ENCODE measurements at places on chromosomes 11 and 22.

DNA sequence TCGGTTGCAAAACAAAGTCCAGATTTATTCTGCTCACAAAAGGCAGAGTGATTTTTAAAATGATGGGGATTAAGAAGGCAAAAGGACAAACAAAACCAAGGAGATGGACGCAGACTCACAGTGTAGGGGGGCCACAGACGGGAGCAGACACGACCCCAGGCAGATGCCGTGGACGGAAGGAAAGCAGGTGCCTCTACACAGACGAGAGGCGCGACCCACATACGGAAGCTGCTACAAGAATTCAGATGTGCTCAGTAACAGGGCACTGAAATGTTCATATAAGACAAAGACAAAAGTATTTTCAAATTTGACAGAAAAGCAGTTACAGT, 148.9 kb downstream of the BRD1 start:
- DNase-seq: no peak

GRCh38 chr11:28963187-28963586, 855.0 kb downstream of the METTL15 start:
- DNase-seq: peak; percentile 69

- no peak for DNase-seq
Measured at GRCh38 chr22:50361688-50362087, 18.6 kb downstream of the PPP6R2 start.

DNA sequence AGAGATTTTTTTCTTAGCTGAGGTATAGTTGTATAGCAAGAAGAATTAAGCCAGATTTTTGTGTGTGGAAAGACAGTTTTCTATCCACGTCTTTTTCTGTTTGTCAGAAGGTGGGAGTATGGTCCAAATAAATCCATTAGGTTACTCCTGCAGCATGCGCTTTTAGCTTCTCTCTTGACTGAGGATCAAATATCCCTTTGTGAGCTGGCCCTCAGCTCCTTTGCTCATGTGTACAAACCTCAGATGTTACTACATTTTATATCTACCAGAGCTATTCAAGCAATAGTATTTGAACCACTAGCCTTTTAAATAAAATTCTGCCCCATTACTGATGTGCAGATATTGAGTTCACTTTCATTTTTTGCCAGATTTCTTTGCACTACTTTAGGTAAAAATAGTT, 8.8 kb upstream of the SIDT2 start:
- DNase-seq: no peak

DNA sequence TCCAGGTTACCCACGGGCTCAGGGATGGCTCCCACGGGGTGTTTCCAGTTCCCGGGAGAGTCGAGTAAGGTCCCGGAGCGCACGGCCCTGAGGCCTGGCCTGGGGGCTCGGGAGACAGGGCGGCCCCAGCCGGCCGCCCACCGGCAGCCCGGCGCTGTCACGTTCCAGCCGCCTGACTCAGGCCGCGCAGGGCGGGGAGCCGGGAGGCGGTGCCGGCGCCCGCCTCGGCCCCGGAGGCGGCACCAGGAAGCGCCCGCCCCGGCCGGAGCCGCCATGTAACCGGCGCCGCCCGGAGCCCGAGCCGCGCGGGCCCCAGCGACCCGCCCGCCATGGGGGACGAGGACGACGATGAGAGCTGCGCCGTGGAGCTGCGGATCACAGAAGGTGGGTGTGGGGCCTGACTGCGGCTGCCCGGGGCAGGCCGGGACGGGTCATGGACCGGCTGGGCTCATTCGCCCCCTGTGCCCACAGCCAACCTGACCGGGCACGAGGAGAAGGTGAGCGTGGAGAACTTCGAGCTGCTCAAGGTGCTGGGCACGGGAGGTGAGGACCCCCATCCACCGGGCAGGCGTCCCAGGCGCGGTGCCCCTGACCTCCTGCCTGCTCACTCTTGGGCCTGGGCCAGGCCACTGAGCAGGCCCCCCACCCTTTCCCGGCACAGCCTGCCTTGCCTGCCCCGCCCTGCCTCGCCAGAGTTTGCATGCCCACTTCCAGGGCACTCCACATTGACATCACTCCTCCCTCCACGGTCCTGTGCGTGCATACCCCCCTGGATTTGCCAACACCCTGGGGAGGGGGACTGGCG, at the start of gene RPS6KA4:
TSS of gene RPS6KA4 (plus strand) at position 256 of the 805 bp plus-strand sequence. CDS start at position 330, 74 bp downstream.
- peak; percentile 50 for DNase-seq

- peak; percentile 57 for DNase-seq
Measured at GRCh38 chr22:35561796-35562526, 21.3 kb downstream of the RASD2 start.

GRCh38 chr11:118530180-118530682, 761 bp upstream of the TMEM25 start:
- DNase-seq: peak; percentile 6

GRCh38 chr11:30454111-30454510, 131.2 kb downstream of the ARL14EP start:
- DNase-seq: no peak

GRCh38 chr11:104798789-104799188, 99.5 kb downstream of the CASP12 start:
- DNase-seq: no peak

- DNase-seq: peak; percentile 99
Measured at GRCh38 chr22:42079319-42080251, at the start of gene SMDT1. TSS of gene SMDT1 (plus strand) at chr22:42079700. CDS start at chr22:42079769, 69 bp downstream.

DNA sequence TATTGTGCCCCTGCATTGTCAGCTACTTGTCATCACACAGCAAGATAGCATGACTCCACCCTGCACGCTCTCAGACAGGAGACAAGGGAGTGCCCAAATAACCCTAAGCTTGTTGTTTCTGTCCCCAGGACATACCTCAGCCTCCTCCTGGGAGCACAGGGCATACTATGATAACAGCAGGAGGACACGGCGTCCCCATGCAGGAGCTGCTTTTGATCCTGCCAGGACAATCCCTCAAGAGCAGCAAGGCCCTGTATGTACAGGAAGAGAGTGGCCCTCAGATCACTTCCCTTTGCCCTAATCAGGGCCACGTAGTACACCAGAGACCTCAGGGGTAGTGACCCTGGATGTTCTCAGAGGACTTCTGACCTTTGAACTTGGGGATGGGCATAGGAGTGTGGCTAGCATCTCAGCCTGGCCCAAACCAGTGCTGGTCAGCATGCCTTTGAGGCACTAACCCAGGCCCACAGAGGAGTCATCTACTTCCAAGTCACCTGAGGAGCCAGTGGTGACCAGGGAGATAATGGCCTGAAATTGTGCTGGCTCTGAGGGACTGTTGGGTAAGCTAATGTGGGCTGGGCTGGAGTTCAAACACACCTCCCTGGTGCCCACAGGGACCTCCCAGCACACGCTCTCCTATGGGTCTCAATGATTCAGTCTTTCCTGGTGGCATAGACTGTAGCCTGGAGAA, 9.2 kb downstream of the APOA4 start:
- peak; percentile 33 for DNase-seq

DNA sequence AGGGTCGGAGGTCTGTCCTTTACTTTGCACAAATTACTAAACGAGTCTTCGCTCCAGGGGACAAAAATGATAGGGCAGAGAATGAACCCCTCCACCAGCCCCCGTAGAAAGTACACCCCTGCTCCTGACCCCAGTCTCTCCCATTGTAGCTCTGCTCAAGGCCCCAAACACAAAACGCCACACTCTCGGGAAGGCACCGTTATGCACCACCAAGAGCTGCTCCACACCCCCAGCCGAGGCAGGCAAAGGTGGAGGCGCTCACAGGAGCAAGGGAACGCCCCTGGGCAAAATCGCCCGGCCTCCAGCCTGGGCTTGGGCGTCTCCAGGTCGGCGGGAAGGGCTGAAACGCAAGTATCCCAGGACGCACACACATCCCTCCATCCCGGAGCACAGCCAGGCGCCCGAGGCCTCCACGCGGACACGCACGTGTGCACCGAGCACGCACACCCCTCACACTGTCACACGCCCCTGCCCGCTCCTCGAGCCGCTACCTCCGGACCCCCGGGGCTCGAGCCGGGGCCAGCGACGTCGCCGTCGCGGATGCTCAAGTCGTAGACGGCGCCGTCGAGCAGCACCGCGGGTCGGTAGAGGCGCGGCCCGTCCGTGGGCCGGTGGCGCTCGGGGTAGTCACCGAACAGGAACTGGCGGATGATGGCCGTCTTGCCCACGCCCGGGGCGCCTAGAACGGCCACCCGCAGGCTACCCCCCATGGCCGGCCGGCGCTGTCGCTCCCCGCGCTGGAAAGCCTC, 786 bp downstream of the RASL10A start:
- DNase-seq: no peak

DNA sequence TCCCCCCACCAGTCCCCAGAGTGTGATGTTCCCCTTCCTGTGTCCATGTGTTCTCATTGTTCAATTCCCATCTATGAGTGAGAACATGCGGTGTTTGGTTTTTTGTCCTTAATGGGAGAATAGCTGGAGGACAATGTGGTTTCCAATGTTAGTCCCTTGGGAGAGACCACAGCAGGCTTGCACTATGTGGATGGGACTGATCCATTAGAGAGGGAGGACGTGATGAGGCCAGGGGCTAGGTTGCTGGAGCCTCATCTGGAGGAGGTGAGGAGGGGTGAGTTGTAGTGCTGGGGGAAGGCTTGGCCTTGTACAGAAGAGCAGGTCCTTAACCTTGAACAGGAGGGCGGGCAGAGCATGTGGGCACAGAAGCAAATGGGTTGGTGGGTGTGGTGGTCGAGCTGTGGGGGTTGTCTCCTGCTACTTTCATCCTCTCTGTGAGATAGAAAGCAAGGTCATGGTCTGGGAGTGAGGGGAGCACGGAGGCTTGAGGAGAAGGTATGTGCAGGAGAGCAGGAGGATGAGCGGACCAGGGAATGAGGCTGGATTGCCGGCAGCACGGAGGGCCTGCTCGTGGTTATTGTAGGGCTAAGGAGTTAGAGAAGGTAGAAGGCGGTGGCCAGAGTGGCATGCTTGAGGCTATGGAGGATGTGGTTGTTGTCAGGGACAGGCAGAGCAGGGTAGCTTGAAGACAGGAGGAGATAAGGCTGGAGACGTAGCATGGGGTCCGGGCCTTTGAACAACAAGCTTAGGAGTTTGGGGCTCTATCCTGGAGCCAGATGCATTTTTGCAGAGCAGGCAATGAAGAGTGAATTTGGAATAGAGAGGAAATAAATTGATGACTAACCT, 11.2 kb upstream of the SREBF2 start:
- no peak for DNase-seq

GRCh38 chr11:104699981-104700380, 198.3 kb downstream of the CASP12 start:
- no peak for DNase-seq

DNA sequence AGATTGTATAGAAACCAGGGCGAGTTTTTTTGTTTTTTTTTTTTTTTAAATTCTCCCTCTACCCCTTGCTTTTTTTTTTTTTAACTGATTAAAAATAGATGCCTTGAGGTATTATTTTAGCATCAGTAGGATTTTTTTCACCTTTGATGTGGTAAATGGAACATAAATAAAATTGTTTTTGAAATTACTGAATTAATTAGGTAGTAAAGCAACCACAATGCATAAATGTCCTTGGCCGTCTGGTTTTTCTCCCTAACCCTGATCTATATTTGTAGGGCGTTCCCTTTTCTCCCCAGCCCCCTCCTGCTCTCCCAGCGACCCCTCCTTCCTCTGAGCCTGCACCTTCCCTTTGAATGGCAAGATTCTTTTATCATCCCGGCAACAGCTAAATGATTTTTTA, 107.8 kb downstream of the ZBTB16 start:
- no peak for DNase-seq

DNA sequence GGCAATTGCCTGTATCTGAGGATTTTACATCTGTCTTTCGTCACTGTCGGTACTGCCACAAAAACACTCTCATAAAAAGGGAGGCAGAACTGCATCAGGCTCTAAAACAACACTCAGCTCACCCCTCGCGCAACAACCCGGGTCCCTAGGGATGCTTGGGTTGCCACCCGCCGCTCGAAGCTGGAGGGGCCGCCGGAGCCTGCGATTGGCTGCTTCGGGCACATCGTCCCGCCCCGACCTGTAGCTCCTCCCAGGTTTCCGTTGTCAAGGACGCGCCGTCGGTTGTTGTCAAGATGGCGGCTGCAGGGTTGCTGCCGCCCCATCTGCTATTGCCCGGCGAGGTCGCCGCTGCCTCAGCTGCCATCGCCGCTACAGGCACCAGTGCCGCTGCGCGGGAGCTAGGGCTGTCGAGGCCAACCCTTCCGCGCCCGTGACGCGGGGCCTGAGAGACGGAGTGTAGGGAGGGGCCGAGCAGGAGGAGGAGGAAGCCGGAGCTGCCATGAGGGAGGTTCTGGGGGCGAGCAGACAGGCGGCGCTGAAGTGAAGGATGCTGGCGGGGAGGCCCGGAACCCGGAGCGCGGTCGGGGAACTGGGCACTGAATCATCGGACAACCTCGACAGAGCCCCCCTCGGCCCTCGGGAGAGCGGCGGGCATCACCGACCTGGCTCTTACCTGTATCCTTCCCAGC, at the start of gene CEP126:
TSS of gene CEP126 (plus strand) at position 273 of the 689 bp plus-strand sequence. CDS start at position 548, 275 bp downstream.
- DNase-seq: peak; percentile 97

DNA sequence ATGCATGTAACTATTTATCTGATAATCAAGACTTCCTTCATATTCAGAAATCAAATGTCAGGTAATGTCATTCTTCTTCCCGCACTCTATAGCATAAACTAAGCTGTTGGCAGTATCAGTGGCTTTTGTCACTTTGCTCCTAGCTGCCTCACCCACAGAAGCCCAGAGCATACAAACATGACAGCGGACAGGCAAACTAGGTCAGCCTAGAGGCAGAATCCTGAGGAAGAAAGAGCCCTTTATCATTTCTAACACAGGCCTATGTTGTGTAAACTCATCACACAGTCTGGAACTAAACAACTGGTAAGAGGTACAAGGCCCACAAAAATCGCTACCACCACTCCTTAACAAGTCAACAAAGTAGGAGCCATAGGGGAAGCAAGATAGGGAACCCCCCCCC, 21.0 kb downstream of the GUCY1A2 start:
- DNase-seq: no peak

DNA sequence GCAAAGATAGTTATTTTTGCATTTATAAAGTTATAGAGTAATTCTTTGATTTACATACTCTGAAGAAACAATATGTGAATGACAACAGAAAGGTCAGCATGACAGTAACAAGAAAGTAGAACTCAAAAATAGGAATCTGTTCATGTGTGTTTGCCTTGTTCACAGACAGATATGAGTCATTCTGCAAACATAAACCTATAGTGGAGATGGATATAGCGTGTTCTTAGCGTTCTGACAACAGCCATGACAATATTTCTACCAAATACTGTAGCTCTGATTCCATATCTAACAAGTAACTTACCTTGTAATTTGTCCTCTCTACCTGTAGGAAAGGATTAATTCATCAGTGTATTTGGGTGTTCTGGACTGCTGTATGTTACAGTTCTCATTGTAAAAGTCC, 208.5 kb upstream of the MTMR2 start:
- DNase-seq: no peak
